Activated CD8-positive, alpha-beta memory T cell treated with anti-CD3 and anti-CD28 coated beads for 1 hour (primary cell): ENCODE measurements at places on chromosomes 11 and 22.

DNA sequence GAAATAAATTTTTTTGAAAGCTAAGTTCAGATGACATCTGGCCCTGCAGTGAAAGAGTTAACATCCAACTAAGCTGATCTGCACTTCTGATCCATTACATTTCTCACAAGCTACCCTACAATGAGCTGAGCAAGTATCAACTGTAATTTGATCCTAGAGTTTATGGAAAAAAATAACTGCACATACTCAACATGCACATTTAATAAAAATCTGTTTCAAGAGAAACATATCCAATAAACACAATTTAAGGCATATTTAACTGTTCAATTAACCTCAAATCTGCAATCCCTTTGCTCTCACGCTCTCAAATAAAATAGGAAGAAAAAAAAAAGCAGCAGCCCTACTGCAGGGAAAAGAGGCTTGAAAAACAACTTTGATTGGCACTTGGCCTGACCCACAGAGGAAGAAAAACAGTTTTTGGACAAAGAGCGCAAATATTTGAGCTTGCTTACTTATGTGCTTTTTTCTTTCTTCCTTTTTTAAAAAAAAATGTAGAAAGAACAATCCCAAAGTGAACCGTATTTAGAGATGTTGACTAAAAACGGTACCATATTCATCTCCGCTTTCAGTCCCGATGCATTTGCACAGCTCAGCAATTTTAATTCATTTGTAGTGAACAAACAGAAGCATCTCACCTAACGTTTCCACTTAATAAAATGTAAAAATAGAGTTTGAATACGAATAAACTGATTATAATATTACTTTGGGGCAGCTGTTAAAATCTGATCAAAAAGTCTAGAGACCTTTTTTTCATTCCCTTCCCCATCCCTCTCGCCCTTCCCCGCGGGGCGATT lies 1.6 kb downstream of the SESN3 start:
- DNase-seq, result no peak

- DNase-seq, result no peak
Measured at GRCh38 chr11:27913650-27914049, 194.3 kb downstream of the KIF18A start.

DNA sequence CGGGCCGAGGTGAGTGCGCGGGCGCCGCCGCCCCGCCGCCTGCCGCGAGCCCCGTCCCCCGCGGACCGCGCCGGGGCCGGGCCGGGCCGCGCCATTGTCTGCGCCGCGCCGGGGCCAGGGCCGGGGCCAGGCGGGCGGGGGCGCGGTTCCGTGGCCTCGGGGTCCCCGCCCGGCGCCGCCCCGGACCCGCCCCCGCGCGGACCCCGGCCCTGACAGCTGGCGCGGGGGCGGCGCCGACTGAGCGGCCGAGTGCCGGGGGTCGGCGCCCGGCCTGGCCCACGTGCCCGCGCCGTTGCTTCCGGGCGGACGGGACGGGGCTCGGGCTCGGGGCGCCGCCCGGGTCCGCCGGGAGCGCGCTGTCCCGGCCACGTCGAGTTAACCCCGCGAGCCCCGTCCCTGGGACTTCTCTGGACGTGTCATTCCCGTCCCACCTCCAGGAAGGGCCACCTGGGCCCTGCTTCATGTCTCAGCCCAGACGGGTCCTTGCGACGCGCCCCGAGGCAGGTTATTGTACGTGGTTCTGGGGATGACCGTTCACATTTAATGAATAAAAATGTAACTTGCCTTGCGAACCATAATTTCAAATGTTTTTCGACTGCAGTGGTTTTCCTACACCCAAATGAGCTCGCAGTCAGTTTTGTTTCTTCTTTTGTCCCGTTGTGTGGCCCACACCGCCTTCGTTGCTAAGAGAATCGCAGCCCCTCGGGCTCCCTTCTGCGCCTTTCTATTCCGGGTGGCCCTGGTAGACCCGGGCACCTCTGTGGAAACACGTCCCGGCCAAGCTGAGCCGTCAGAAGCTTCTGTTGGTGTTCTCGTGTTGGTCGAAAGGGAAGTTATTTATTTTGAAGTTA lies 562 bp downstream of the ZBED4 start:
- no peak for DNase-seq

GRCh38 chr11:69320326-69320725 lies 26.4 kb downstream of the MYEOV start:
- no peak for DNase-seq
